ENCODE measurements at places on chromosomes 13 and 19.

GRCh38 chr19:2290441-2291184 lies 8.6 kb upstream of the PEAK3 start:
- DNase-seq, result no peak

DNA sequence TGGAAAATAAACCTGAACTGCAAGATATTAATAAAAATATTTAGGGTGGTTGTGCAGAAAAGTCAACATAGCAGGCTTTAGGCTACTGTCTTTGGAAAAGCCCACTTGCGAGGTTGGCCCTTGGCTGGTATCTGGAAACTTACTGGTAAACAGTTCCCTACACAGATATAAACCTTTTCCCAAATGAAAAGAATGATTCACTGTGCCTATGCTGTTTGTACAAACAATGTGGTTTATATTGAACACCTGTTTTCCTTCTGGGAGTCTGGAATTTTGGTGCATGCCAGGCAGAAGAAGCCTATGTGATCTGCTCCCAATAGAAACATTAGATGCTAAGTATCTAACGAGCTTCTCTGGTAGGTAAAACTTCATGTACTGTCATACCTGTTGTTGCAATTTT lies 29.7 kb upstream of the SOHLH2 start:
- no peak for DNase-seq

GRCh38 chr19:38193445-38193844 lies 30.6 kb downstream of the DPF1 start:
- no peak for DNase-seq

GRCh38 chr19:42281827-42282762 lies 13.0 kb downstream of the CIC start:
- no peak for DNase-seq

- DNase-seq, result no peak
These were observed 1.6 kb upstream of the GAS6 start for GRCh38 chr13:113865427-113865826.

DNA sequence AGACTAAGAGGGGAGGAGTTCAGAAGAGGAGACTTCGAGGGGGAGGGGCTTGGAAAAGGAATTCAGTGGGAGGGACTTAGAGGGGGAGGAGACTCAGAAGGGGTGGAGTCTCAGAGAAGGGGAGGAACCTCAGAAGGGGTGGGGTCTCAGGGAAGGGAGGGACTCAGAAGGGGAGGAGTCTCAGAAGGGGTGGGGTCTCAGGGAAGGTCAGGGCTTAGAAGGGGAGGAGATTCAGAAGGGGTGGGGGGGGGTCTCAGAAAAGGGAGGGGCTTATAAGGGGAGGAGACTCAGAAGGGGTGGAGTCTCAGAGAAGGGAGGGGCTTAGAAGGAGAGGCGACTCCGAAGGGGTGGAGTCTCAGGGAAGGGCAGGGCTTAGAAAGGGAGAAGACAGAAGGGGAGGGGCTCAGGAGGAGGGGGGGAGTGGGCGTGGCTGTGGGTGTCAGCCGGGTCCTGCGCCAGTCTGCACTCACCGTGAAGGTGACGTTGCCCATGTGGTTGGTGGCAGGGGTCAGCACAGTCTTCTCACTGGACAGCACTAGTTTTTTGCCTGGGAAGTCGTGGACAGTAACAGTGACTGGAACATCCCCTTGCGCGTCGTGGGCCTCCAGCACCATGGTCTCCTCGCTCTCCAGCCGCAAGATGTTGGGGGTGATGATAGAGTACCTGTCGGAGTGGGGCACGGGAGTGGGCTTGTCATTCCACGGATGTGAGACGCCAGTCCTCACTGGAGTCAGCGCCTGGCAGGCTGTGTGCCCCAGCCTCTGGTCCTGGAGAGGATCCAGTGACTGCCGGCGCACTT lies 1.5 kb downstream of the C3 start:
- peak; percentile 20 for DNase-seq

- no peak for DNase-seq
These were observed 27.1 kb downstream of the LIG4 start for GRCh38 chr13:108188260-108188659.

DNA sequence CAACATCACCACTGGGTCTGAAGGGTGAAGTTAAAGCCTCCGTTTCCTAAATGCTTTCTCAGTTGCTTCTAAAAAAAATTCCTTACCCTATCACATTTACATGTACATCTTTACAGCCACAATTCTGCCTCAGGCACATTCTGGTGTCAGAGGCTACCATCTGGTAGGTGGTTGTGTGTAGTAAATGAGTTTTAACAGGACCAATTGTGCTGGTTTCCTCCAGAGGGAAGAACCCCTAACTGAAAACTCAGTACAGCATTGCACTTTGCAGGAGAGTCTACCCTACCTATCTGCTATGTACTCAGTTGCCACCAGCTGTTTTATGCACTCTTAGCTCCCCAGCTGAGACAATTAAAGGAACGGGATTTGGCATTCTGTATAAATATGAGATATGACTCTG lies 1576.5 kb downstream of the PCDH9 start:
- DNase-seq, result no peak

DNA sequence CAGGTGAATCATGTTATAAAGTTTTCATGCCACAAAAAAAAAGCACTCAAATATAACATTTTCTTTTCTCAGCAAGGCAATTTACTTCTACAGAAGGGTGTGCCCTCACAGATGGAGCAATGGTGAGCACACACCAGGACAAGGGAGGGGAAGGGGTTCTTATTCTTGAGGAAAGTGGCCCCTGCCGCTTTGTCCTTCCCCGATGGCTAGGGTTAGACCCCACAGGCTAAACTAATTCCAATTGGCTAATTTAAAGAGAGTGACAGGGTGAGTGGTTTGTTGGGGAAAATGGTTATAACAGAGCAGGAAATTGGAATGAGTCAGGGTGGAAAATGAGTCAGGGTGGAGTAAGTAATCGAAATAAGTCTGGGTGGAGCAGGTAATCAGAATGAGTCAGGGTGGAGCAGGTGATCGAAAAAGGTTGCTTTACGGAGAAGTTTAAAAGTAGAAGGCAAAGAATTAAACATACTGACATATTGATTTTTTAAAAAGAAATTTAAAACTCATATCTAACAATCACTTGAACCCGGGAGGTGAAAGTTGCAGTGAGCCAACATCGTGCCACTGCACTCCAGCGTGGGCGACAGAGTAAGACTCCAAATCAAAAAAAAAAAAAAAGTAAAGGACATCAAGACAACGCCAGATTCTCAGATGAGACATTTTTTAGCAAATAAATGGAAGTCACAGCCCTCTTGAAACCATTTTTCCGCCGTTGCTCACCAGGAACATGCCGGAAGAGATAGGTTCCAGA lies 813 bp downstream of the ZNF562 start:
- DNase-seq, result peak; percentile 61

DNA sequence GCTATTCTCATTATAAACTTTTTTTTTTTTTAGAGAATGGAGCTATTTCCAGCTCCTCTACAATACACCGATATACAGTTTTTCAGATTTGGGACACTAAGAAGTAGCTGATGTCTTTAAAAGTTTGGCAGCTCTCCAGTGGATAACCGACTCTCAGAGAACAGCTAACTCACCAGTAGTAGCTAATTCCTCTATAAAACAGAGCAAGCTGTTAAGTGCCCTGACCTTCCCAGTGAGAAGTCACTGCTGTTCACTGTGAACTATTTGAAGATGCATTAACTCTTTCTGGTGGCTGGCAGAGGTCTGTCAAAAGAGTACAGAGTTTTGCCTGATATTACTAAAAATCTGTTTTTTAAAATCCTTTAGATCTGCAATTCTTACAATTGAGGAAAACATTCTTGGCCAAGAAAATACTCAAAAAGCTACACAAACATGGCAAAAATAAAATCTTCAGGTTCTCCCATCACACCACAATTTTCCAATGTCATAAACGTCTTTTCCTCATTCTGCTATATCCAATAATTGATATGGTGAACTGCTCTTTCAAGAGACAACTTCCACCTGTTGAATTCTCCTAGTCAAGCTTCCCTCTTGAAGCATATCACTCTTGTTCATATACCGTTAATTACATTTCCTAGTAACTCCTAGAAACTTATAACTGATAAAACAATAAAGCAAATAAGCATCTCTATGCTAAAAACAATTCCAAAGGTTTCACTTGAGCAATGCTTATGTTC lies 44.2 kb downstream of the TBC1D4 start:
- no peak for DNase-seq

GRCh38 chr19:32023564-32023832 lies 321.9 kb upstream of the ZNF507 start:
- no peak for DNase-seq

- DNase-seq, result peak; percentile 46
These were observed 174.6 kb downstream of the ITGBL1 start for GRCh38 chr13:101626925-101627555.

DNA sequence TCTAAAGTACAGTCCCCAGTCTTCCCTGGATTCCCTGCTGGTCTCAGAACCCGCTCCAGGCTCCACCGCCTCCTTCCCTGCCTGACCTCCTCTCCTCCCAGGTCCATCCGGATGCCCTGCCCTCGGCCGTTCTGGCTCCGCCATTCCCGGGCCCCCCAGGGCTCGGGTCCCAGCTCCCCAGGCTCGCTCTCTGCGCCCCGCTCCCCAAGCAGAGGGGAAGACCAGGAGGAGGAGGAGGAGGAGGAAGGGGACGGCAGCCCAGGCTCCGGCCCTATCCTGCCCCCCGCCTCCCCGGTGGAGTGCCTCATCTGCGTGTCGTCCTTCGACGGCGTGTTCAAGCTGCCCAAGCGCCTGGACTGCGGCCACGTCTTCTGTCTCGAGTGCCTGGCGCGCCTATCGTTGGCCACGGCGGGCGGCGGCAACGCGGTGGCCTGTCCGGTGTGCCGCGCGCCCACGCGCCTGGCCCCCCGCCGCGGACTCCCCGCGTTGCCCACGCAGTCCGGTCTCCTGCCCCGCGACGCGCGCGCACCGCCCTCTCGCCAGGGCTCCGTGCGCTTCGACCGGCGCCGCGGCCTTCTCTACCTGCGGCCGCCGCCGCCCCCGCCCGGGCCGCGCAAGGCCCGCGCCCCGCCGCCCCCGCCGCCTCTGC lies 647 bp downstream of the RNF225 start:
- no peak for DNase-seq

GRCh38 chr13:53200075-53200474 lies 171.5 kb downstream of the OLFM4 start:
- no peak for DNase-seq

GRCh38 chr13:49831455-49831854 lies 39.0 kb upstream of the KPNA3 start:
- DNase-seq, result no peak

GRCh38 chr19:50147462-50148423 lies 15.3 kb downstream of the IZUMO2 start:
- peak; percentile 76 for DNase-seq

DNA sequence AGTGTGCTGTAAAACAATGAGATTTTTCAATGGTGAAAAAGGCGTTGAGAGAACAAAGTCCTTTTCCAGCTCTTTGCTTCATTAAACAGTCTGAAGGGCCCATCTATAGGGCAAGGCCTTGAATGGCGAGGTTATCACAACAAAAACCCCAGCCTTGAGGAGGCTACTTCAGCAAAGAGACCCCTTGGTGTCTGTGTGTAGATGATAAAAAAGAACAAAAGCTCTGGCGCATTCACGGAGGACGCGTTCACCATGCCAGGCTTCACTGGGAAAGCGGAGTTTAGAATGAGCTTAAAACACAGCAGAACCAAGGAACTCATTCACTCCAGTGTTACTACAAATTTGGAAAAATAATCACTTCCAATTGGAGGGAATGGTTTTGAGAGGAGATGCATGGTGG lies 530.0 kb upstream of the ARGLU1 start:
- no peak for DNase-seq

DNA sequence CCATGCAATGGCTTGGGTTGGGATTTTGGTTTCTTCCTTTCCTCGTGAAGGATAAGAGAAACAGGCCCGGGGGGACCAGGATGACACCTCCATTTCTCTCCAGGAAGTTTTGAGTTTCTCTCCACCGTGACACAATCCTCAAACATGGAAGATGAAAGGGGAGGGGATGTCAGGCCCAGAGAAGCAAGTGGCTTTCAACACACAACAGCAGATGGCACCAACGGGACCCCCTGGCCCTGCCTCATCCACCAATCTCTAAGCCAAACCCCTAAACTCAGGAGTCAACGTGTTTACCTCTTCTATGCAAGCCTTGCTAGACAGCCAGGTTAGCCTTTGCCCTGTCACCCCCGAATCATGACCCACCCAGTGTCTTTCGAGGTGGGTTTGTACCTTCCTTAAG lies 24.1 kb downstream of the SPC24 start:
- DNase-seq, result no peak

GRCh38 chr19:29006057-29006735 lies 206.8 kb downstream of the UQCRFS1 start:
- no peak for DNase-seq

GRCh38 chr13:40170091-40170490 lies 496.4 kb downstream of the FOXO1 start:
- no peak for DNase-seq

DNA sequence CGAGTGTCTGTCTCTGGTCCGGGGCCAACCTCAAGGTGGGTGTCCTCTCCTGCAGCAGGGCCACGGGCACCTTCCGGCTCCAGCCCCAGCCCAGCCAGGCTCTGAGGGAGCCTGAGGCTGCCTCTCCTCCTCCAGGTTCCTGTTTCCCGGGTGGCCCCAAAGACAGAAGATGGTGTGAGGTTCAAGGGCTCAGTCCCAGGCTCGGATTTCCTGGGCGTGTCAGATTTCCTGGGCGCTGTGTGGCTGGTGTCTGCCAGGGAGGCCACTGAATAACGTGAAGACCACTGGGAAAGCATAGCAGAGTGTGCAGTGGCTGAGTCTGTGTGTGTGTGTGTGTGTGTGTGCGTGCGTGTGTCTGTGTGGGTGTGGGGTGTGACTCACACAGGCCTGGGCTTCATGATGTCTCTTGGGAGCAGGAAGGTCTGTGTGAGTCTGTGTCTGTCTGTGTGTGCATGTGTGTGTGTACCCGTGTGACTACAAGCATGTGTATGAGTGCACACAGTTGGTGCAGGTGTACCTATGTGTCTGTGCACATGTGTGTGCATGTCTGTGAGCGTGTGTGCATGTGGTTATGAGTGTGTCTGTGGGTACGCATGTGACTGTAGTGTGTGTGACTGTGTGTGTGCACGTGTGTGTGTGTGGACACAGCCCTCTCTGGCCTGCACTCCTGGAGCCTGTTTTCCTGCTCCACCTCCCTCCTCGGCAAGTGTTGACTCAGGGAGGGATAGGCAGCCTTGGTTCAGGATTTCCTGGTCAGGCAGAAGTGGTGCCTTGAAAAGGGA lies 28.3 kb downstream of the CEBPA start:
- DNase-seq, result peak; percentile 49

GRCh38 chr13:76884186-76884906 lies 1.9 kb downstream of the KCTD12 start:
- DNase-seq, result no peak

- no peak for DNase-seq
These were observed 308.6 kb downstream of the GPC6 start for GRCh38 chr13:93535251-93535650.
